ENCODE measurements at places on chromosomes 1 and 21.

DNA sequence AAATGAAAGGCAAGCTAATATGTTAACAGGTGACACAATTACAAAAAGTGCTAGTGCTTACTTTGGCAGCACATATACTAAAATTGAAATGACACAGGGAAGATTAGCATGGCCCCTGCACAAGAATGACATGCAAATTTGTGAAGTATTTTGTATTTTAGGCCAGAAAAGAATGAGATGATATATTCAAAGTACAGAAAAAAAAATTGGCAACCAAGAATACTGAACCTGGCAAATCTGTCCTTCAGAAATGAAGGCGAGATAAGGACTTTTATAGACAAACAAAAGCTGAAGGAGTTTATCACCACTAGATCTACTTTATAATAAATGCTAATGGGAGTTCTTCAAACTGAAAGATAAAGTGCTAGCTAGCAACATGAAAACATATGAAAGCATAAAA is 350.0 kb upstream of the POU3F1 start:
- DNase-seq = no peak

- no peak for DNase-seq
These were observed 1503.0 kb downstream of the KCNT2 start for GRCh38 chr1:195105281-195105680.

DNA sequence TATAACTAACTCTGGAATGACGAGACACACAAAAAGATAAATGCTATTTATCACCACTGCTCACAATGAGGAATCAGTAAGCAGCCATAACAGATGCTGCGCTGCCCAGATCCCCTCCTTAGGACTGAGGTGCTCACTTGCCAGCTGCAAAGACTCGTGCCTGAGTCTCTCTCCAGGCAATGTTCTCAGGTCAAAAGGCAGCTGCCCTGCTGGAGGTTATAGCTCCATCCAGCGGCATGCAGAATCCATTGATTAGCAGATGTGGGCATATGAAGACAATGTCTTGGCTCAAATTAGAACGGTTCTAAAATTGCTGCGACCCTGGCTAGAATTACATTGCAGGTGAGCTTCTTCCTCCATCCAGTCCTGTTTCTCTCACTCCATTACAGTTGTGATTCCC is 328.2 kb upstream of the CHRM3 start:
- DNase-seq = no peak

GRCh38 chr1:14511166-14511680 is 87.3 kb upstream of the KAZN start:
- DNase-seq = no peak

DNA sequence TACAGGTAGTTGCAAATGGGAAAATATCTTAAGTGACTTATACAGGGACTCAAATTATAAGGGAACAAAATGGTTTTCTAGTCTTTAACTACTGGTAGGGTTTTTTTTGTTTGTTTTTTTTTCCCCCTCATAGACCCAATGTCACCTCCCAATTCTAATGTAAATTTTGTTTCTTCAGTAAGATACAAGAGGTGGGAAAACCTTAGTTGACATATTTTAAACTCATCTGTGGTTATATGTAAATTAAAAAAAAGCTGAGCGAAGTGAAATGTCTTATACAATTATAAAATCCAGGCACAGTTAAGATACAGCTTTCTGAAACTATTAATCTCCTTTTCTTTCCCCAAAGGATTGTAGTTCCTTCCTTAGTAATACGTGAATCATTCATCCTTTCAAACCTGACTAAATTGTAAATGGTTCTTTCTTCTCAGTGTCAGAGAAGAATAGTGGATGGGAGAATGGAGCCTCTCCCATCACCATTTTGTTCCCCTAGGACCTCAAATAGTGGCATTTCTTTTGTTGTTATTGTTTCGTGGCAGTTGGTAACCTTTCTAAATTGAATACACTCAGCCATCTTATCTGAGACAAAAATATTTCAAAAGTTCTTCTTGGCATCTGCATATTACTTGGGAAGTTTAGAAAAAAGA is 11.2 kb downstream of the TSEN15 start:
- no peak for DNase-seq

- DNase-seq = no peak
These were observed 620.5 kb upstream of the PKN2 start for GRCh38 chr1:88063605-88064004.

DNA sequence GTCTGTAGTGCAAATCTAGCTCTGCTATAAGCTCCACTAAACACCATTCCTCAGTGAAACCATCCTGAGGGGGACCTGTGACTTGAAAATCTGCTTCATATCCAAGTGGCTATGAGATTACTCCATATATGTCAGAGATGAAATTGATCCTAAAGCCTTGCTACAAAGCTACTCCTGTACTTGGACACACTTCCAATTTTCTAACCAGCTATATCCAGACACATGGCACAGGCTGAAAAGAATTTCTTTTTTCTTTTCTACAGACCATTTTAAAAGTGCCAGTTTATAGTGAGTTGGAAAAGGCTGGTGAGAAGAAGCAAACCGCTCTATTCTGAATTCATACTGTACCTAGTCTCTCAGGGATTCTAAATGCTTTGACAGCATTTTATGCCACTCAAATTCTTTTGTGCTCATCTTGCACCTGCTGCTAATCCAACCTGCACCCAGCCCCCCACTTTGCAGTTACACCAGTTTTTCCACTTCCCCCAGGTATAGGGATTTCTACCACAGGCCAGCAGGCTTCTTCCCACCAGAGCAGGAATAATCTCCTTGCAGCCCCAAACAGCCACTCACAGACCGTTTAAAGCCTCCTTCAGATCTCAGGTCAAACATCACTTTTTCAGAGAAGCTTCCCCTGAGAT is 112.5 kb downstream of the RERE start:
- DNase-seq = no peak

DNA sequence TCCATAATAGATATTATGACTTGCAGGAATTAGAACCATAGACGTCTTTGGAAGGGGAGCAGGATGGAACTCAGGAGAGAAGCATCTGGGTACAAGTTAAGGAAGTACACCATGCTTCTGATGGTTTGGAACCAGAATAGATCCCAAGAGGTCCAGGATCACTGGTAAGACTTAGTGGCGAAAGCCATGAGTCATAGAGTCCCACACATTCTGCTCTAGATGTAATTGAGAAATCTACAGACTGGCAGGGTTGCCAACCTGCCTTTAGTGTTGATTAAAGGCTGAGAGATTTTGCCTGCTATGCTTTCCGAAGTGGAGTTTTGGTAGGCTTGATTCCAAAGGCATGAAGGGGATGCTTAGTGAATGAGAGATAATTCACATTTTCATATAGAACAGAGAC is 57.1 kb upstream of the C1orf87 start:
- no peak for DNase-seq

GRCh38 chr1:221139991-221140390 is 260.7 kb downstream of the HLX start:
- DNase-seq = no peak

DNA sequence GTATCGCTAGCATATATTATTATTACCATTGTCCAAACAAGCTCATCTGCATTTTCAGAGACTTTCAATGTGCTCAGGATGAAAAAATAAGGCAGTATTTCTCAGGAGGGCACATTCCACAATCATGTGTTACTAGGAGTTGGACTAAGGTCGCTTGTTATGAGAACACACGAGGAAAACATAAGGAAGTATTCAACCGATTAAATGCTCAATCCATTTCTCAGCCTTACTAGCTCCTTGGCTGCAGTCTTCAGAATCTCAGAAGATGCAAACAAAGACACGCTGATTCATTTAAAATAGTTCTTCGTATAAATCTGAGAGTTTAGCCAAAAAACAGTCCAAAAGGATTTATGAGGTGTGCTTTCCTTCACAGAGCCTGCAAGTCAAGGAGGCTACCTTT is 82.0 kb upstream of the JAK1 start:
- DNase-seq = no peak

GRCh38 chr21:39710866-39711265 is 34.1 kb upstream of the IGSF5 start:
- no peak for DNase-seq

DNA sequence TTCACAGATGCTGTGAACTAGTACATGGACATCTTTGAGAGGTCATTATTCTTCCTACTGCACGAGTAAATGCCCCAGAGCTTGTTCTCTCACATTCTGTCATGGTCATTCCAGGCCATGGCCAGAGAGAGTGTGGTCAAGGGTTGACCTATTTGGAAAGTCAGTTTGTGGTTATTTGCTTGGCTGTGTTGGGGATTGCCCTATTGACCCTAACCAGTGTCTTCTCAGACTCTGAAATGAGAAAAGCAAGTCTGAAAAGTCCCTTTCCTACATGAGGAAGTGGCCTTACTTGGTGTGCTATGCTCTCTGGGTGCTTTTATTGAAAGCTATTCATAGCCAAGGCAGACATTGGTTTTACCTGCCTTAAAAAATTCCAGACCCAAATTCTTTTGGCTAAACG is 26.6 kb downstream of the CLIC6 start:
- DNase-seq = peak; percentile 70

DNA sequence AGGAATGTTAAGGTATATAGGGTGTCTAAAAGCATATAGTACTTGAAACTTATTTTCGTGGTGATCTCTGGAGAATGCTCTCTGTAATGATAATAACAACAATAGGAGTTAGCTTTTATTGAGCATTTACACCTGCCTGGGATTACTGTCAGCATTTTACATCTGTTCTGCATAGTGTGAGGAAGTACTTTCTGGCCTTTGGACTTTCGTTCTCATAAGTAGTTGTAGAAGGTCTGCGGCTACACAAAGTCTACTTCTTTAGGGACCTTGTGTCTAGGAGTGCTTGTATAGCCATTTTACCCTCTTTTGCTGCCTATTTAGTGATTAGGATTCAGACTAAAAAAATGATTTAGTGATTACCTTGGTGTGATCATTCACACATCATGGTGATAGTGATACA is 103.6 kb upstream of the GPR52 start:
- DNase-seq = no peak

GRCh38 chr1:234927971-234928640 is 200.5 kb downstream of the TOMM20 start:
- DNase-seq = no peak

- DNase-seq = no peak
These were observed 417.5 kb downstream of the NCAM2 start for GRCh38 chr21:21415741-21416140.

- DNase-seq = no peak
These were observed 9.3 kb upstream of the SSBP3 start for GRCh38 chr1:54415533-54415932.

DNA sequence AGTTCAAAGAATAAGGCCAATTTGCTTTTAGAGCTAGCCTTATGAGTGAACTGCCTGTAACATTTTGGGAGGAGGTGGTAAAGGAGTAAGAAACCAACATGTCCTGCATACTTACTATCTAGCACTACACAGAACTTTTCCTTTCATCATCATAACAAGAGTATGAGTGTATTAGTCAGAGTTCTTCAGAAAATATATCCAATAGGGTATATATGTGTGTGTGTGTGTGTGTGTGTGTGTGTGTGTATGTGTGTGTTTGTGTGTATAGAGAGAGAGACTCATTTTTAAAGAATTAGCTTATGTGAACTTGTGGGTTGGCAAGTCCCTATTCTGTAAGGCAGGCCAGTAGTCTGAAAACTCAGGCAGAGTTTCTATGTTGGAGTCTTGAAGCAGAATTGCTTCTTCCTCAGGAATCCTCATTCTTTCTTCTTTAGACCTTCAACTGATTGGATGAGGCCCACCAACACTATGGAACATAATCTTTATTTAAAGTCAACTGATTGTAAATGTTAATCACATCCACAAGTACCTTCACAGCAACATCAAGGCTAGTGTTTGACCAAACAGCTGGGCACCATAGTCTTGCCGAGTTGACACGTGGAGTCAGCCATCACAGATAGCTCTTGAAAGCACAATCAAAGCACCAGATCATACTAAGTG is 121.9 kb downstream of the CYYR1 start:
- DNase-seq = no peak

DNA sequence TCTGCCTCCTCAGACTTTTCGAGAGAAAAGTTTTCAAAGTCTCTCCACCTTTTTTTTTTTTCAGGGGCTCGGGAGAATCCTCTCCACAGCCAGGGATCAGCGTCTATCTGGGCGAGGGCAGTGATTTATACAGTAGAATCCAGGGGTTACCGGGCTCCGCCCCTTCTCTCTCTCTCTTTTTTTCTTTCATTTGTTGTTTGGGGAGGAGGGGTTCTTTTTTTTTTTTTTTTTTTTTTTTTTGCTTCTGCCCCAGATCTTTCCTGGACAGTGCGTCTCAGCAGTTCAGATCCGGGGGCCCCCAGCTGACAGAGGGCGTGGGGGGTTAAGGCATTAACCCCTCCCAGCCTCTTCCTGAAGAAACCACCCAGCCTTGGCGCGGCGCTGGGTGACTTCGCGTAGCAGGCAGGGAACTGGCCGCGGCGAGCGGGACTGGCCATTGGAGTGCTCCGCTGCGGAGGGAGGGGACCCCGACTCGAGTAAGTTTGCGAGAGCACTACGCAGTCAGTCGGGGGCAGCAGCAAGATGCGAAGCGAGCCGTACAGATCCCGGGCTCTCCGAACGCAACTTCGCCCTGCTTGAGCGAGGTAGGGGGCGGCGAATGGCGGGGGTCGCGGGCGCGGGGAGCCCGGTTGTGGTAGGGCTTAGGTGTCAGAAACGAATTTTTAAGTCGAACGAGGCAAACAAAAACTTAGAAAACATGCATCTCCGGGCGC is at the start of gene S1PR1:
Gene S1PR1 (plus strand): TSS at position 504 of the 713 bp plus-strand sequence. CDS start 1,966 bp downstream, outside the sequence.
- peak; percentile 34 for DNase-seq
